ENCODE measurements at places on chromosomes 13 and 19. TPM values are rescaled to one million over a fixed set of nuclear protein-coding genes. Genes with fewer than 3 reads are reported as not detected.

The FUT6 gene
- total RNA-seq, result not detected

The TLE6 gene
- total RNA-seq, result not detected

The TEKTIP1 gene
- not detected for total RNA-seq

The DPY19L3 gene
- total RNA-seq, result 19.3 TPM

The FOXA3 gene
- total RNA-seq, result not detected

The KLK11 gene
- total RNA-seq, result not detected

The FSD1 gene
- not detected for total RNA-seq

The KLHL1 gene
- total RNA-seq, result not detected

The IGFL3 gene
- not detected for total RNA-seq

The ZNF837 gene
- 0.52 TPM for total RNA-seq

The CATSPERD gene
- not detected for total RNA-seq

The RCBTB2 gene
- 18.3 TPM for total RNA-seq

All from skeletal muscle tissue (tissue), 5 donors.